ENCODE measurements at places on chromosomes 7 and 10. TPM values are rescaled to one million over a fixed set of nuclear protein-coding genes. Genes with fewer than 3 reads are reported as not detected.

- no peaks in the 10 kb centered on the region for H3K36me3 ChIP-seq
- no peak for DNase-seq
- H3K4me1 ChIP-seq, result peaks cover 25% of the 10 kb centered on the region
- H3K4me3 ChIP-seq, result no peak overlapping the region
- no peaks in the 10 kb centered on the region for H3K27me3 ChIP-seq
- H3K27ac ChIP-seq, result no peak overlapping the region
Measured at GRCh38 chr10:82409671-82410070, 534.7 kb downstream of the NRG3 start.

DNA sequence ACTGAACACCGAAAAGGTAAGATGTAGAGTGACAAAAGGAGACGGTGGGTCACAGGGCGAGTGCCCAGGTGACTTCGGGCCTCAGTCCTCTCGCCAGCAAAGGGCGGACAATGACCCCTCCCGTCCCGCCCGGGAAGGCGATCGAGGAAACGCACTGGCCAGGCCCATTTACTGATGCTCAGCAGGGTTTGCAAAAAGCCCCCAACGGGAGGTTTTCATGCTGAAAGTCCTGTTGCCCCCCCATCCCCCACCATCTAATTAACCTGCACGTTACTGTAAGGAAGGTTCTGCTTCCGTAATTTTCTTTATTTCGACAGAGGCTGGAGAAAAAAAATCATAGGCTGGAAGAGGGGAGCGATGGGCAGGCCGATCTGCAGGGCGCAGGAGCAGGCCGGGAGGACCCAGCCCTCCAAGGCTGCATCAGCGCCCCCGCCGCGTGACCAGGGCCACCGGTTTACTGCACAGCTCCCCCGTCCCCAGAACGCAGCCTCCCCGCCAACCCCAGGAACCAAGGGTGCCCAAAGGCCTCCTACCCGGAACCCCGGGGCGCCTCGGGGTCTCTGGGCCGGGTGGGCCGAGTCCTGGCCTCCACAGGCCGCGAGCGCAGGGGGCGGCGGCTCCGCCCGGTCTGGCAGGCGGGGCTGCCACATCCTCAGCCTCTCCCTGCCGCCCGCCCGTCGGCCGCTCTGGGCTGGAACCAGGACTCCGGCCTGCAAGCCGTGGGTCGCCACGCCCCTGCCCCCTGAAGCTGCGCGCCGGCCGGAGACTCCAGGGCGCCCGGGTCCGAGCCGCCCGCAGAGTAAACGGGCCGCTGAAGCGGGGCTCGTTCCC is 613 bp downstream of the OAT start:
- peak overlapping the region; percentile 85 for H3K4me3 ChIP-seq
- H3K27me3 ChIP-seq, result no peaks in the 10 kb centered on the region
- DNase-seq, result peak; percentile 60
- no peaks in the 10 kb centered on the region for H3K36me3 ChIP-seq

GRCh38 chr10:75397496-75398199 is 3.9 kb downstream of the ZNF503 start:
- no peak overlapping the region for H3K4me3 ChIP-seq
- no peak overlapping the region for H3K27ac ChIP-seq
- DNase-seq, result no peak
- H3K4me1 ChIP-seq, result no peaks in the 10 kb centered on the region
- peaks cover 5% of the 10 kb centered on the region for H3K36me3 ChIP-seq
- H3K27me3 ChIP-seq, result no peaks in the 10 kb centered on the region

DNA sequence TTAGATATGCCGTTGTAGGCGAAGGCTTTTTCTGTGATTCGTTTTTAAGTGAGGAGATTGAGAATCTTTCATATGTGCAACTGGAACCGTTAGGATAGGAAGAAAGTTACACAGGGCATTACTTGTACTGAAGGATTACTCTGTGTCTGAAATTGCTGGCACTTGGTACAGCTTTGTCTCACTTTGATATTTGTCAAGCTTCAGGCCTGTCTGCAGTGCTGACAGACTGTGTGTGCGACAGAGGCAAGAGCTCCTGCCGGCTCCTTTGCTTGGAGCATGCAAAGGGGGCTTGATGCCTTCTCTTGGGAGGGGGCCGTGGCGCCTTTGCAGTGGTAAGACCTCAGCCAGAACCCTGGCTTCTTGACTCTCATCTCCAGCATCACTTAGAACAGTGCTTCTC is 45.8 kb downstream of the CCNY start:
- no peaks in the 10 kb centered on the region for H3K27me3 ChIP-seq
- no peak overlapping the region for H3K4me3 ChIP-seq
- DNase-seq, result no peak
- peaks cover 55% of the 10 kb centered on the region for H3K4me1 ChIP-seq
- peak overlapping the region; percentile 46 for H3K27ac ChIP-seq
- H3K36me3 ChIP-seq, result no peaks in the 10 kb centered on the region

- H3K27me3 ChIP-seq, result no peaks in the 10 kb centered on the region
- H3K4me1 ChIP-seq, result no peaks in the 10 kb centered on the region
- H3K27ac ChIP-seq, result no peak overlapping the region
- no peak for DNase-seq
Measured at GRCh38 chr10:72370201-72370722, 15.5 kb upstream of the DNAJB12 start.

Gene FAM170B
- total RNA-seq, result not detected

Gene CRYGN
- total RNA-seq, result not detected

Measured in Caco-2 (cell line).